ENCODE measurements at places on chromosomes 3 and 15.

DNA sequence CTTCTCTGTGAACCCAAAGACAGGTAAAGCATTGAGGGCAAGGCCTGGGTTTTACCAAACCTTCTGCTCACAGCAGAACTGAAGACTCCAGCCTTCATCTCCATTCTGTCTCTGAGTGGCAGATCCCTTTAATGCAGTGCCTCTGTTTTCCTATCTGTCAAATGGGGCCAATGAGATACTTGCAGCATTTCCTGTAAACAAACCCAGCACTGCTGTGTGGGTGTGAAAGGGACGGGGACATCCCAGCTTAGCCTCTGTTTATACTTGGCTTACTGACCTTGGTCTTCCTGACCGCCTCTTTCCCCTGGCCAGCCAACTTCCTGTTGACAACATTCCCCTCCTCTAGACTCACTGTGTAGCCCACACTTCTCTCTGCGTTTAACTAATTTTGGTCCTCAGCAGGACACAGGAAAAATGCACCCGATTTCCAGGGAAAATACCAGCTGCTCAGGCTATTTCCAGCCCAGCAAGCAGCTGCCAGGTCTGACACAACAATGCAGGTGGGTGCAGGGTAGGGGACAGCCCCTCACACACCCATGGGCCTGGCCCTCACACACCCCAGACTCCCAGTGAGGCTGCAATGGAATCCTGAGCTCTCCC, 105.9 kb upstream of the HERC1 start:
- peak; percentile 53 for DNase-seq

- no peak for DNase-seq
Observed at GRCh38 chr3:184608209-184608608, 46.6 kb downstream of the EPHB3 start.

DNA sequence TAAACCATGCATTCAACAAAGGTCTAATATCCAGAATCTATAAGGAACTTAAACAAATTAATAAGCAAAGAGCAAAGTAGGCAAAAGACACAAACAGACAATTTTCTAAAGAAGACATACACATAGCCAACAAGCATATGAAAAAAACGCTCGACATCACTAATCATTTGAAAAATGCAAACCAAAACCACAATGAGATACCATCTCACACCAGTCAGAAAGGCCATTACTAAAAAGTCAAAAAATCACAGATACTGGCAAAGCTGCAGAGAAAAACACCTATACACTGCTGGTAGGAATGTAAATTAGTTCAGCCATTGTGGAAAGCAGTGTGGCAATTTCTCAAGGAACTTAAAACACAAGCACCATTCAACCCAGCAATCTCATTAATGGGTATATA, 53.8 kb downstream of the FSIP1 start:
- DNase-seq, result no peak

DNA sequence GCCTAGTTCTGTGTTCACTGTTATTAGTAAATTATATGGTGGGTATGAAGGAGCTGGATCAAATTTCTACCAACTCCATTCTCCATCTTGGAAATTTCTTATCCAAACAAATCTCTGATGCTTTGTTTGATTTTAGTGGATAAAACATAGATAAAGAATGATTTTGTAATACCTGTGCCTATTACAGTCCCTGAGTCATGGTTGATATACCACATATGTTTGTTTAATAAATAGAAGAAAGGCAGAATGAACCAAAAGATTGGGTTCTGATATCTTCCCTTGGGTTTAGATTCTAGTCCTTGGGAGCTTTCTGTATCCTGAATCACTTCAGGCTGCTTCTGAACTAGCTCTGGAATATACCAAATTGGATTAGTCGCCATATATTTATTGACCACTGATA, 203.6 kb downstream of the PDCD6IP start:
- DNase-seq, result no peak

- DNase-seq, result no peak
Observed at GRCh38 chr3:109687626-109688025, 350.3 kb upstream of the DPPA4 start.

DNA sequence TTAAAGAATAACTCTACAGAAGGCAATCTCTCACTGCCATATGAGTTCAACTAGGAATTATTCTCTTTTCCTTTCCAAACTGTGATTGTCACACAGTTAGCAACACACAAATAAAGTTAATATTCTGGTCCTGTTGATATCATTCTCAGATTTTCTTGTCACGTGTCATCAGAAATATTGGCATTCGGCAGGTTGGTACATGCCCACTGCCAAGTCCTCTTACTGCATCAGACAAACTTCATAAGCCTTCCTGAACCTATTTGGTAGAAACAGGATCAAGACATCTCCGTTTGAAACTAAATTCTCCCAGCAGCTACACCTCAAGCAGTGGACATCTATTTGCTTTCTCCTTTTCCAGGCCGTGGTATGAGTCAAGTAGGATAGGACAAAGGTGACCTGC, 177.9 kb upstream of the SOX2 start:
- DNase-seq, result no peak

- DNase-seq, result no peak
Observed at GRCh38 chr15:99424131-99424571, 141.6 kb upstream of the MEF2A start.

- DNase-seq, result no peak
Observed at GRCh38 chr3:125008766-125009165, 47.0 kb downstream of the HEG1 start.

GRCh38 chr15:42264795-42265194, 8.2 kb upstream of the GANC start:
- no peak for DNase-seq

DNA sequence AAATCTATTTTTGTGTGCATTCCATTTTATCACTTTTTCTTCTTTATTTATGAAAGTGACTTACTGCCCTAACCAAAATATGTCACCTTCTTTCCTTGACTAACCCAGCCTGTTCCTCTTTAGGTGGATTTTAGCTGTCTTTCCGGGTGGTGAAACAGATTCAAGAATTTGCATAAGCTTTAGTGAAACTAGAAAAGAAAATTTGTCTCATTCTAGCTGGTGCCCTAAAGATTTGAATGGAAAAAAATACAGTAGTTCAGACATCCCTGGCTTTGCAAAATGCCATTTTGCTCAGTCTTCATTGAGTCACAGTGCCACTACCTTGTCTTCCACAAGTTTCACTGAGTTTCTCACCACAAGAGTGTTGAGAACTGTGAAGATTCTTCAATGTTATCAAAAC, 28.2 kb upstream of the CCDC50 start:
- no peak for DNase-seq
